ENCODE measurements at places on chromosomes 16 and 17.

DNA sequence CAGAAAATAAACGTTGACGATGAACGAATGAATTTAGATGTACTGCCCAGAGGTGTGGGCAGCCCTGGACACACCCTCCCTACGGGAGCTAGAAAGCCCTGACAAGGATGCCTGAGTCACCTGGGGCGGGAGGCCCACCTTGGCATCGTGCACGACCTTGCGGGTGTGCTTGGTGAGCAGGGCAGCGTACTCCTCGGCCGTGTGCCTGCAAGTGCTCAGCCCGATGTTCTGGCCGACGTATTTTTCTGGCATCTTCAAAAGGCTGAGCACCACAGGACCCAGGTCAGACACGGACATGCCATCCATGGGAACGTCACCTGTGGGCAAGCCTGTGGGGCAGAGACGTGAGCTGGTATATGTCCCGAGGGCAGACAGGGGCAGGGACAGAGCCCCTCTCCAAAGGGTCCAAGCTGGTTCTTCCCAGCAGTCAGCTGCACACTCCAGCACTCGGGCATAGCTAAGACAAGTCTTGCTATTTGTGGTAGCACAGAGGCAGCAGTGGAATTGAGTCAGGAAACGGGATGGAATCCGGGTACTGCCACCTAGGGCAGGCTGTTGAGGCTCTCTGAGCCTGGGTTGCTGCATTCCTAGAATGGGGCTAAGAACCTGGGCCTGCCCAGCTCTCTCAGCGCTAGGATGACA is 10.8 kb downstream of the NMRAL1 start:
- DNase-seq, result no peak

GRCh38 chr17:64984851-64985521 is 65.7 kb upstream of the LRRC37A3 start:
- DNase-seq, result peak; percentile 70

GRCh38 chr16:65117811-65118448 is 3.9 kb downstream of the CDH11 start:
- DNase-seq, result no peak

GRCh38 chr17:18015593-18015992 is 23.4 kb downstream of the ATPAF2 start:
- DNase-seq, result no peak

DNA sequence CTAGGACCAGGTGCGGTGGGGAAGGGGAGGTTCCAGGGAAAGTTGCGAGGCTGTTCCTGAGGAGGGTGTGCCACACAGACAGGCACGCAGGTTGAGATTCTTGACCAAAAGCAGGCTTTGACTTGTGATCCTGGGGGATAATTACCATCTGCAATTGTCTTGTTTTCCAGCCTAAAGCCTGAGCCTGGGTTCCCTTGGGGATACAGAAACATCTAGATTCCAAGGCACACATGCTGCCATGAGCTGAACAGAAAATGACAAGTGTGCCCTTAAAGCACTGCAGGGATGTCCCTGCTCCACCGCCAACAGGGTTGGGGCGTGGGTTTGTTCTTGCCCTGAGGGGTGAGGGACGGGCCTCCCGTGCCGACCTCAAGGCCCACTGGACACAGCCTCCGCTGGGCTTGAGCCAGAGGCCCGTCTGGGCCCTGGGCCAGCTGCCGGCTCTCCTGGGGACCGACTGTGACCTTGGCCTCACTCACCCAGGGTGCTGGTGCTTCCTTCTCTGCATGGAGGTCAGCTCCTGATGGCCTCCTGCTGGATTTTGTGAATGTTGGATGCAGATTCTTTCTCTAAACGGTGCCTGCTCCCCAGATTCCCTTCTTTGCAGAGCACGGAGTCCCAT is 14.0 kb downstream of the CA5A start:
- no peak for DNase-seq

- no peak for DNase-seq
Measured at GRCh38 chr16:55037046-55037445, 106.4 kb downstream of the IRX5 start.

- DNase-seq, result no peak
Measured at GRCh38 chr16:57534881-57535658, 1.3 kb downstream of the CCDC102A start.
